ENCODE measurements at places on chromosomes 5 and 9. TPM values are rescaled to one million over a fixed set of nuclear protein-coding genes. Genes with fewer than 3 reads are reported as not detected.

GRCh38 chr5:89268460-89268859 lies 385.5 kb upstream of the MEF2C start:
- DNase-seq = no peak

- no peak for DNase-seq
Observed at GRCh38 chr5:57716661-57717060, 234.1 kb upstream of the ACTBL2 start.

The GRIA1 gene
- not detected for total RNA-seq

The ZMYND19 gene
- total RNA-seq = 28.3 TPM

- no peak for DNase-seq
Observed at GRCh38 chr9:75891277-75891741, 836 bp downstream of the PCSK5 start.

GRCh38 chr5:145934276-145934675 lies 2.1 kb upstream of the SH3RF2 start:
- no peak for DNase-seq

DNA sequence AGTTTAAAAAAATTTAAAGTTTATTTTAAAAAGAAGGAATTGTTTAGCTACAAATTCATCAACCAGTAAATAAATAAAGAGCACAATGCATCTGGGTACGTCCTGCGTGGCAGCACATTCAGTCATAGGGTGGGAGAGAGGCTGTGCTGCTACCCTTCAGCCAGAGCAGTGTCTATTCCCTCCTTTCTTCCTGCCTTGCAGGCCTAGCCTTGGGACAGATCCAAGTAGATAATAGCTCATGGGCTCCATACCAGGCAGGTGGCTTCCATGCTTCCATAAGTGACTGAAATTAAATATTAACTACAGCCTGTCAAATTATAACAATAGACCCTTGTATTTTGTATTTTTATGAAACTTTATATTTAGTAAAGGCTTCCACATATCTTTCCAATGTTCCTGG lies 408.3 kb upstream of the RGMB start:
- DNase-seq = no peak

- DNase-seq = no peak
Observed at GRCh38 chr9:137579259-137579604, 507 bp upstream of the DPH7 start.

- DNase-seq = no peak
Observed at GRCh38 chr9:129385211-129385934, 207.3 kb upstream of the IER5L start.

DNA sequence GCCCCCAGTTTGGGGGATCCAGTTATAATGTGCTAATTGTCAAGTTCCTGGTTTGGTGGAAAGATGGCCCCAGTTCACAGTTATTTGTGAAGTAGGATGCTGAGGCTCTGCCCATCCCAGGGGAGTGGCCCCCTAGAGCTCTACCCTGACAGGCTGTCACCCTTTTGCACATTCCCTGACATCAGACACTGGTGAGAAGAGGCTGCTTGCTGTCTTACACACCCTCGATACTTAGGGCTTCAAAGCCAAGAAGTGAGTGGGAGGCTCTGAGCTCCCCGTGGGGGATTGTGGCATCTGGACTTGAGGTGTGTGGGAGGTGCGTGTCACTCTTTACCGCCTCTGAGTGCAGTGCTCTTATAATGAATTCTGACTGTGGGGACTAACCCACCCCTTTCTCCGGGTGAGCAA lies 168.5 kb downstream of the DOCK2 start:
- DNase-seq = no peak

- no peak for DNase-seq
Observed at GRCh38 chr9:137318602-137319001, 16.5 kb upstream of the NRARP start.

The SLC6A18 gene
- not detected for total RNA-seq

GRCh38 chr9:36492865-36493264 lies 79.8 kb upstream of the MELK start:
- DNase-seq = no peak

- DNase-seq = no peak
Observed at GRCh38 chr5:164649266-164649665, 1143.8 kb downstream of the MAT2B start.

The AFAP1L1 gene
- 17.4 TPM for total RNA-seq

DNA sequence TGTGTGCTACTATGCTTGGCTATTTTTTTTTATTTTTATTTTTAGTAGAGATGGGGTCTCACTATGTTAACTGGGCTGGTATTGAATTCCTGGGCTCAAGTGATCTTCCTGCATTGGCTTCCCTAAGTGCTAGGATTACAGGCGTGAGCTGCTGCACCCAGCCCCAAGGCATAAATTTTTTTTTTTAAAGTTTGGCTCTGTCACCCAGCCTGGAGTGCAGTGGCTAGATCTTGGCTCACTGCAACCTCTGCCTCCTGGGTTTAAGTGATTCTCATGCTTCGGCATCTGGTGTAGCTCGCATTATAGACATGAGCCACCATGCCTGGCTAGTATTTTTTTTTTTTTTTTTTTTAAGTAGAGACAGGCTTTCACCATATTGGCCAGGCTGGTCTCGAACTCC lies 70.3 kb downstream of the RAB24 start:
- DNase-seq = no peak

The GABRB2 gene
- total RNA-seq = not detected

- no peak for DNase-seq
Observed at GRCh38 chr5:65548281-65548680, 14.7 kb downstream of the CENPK start.

The PPP1R2B gene
- total RNA-seq = 0.11 TPM

The PCDHA2 gene
- total RNA-seq = 0.08 TPM

All from SK-MEL-5 (cell line).